ENCODE measurements at places on chromosomes 7 and 10. TPM values are rescaled to one million over a fixed set of nuclear protein-coding genes. Genes with fewer than 3 reads are reported as not detected.

The UPK3BL1 gene
- 1.9 TPM for total RNA-seq

The ZKSCAN1 gene
- 32.8 TPM for total RNA-seq

The UCN3 gene
- total RNA-seq = not detected

The C10orf88 gene
- total RNA-seq = 13.2 TPM

The SLC39A12 gene
- not detected for total RNA-seq

The NUTM2E gene
- total RNA-seq = under 0.01 TPM

The DENND10 gene
- total RNA-seq = 53.8 TPM

The VWA2 gene
- not detected for total RNA-seq

The MICALL2 gene
- total RNA-seq = 14.0 TPM

The INTS15 gene
- total RNA-seq = 9.1 TPM

The TMEM273 gene
- 9.7 TPM for total RNA-seq

The TRIM50 gene
- not detected for total RNA-seq

The DHX32 gene
- 43.9 TPM for total RNA-seq

The ACHE gene
- 0.15 TPM for total RNA-seq

The NACAD gene
- 0.32 TPM for total RNA-seq
